Cardiac septum (tissue), 1 donor: ENCODE measurements at places on chromosomes 16 and 17.

DNA sequence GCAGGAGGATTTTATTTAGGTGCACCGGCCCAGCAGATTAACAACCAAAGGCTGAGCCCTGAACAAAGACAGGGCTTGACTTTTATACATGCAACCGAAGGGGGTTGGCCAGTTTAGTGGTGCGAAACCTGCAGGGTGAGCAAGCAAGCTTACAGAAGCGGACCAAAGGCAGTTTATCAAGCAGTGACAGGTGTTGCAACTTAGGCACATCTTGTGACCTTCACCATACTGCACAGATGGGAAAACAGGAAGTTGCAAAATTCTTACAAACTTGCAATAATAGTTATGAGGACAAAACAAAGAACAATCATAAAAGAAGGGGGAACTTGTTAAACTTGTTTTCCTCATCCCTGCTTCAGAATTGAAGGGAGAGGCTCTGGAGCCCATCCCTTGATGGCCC is 1265.1 kb downstream of the CDH8 start:
- no peak for DNase-seq

- DNase-seq, result peak; percentile 67
Observed at GRCh38 chr17:79985361-79985942, 50.2 kb downstream of the TBC1D16 start.

DNA sequence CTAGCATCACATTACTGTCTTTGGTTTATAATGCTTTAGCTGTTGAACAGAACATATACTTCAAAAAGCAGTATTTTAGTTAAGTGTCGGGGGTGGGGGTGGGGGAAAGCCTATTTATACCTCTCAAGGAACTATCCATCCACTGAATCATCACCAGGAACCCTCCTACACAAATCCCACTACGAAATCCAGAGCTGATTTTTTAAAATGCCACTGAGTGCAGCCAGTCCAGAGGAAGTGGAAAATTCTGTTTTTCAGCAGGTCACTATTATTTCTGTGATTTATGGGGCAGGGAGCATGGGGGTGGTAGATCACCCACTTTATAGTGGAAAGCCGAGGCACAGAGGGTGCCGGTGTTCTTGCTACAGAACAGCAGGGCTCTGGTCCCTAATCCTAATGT is 284.1 kb downstream of the SOX9 start:
- no peak for DNase-seq

DNA sequence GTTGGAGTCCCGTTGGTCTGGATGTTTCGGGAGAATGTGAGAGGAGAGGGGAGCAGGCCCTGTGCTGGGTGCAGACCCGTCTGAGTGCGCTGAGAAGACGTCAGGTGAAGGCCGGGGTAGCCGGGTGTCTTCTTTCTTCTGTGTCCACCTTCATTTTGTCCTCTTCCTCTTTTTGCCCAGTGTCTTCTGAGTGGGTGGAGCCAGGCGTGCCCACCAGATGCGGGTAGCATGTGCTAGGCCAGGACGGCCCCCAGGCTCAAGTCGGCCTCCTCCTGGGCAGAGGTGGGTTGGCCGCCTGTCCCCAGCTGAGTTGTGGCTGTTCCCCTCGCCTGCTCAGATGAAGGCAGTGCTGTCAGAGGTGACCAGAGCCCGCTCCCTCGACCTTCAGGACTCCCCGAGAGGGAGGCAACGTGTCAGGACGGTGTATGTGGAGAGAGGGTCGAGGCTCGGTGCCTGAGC is 3.5 kb downstream of the METRNL start:
- DNase-seq, result no peak

DNA sequence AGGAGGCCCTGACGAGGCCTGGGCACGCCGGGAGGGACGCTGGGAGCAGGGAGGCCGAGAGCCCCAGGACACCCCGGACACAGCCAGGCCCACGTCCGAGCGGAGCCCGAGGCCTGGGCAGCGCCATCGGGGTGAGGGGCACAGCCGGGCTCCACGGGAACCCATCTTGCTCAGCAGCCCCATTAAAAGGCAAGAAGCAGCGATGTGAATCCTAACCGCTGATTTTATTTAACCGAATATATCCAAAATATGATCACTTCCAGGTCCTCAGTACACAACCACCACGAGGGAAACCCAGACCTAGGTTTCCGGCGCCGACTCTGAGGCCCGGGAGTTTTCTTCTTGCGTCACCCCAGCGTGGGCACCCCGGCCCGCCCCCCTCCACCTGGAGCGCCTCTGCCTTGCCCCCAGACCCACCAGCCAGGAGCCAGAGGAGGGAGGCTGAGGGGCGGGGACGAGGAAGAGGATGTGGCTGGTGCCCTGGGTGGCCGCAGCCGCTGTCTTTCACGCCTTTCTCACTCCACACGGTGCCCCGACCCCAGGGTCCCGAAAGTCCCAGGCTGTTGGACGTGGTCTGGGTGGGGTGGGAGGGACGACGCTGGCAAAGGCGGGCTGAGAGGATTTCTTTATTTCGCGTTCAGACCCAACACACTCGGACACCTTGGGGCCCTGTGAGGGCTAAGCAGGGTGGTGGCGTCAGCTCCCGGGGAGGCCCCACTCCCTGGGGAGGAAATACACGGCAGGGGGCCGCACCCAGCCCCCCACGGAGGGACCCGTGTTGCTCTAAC is 568 bp upstream of the CCDC154 start:
- DNase-seq, result no peak

DNA sequence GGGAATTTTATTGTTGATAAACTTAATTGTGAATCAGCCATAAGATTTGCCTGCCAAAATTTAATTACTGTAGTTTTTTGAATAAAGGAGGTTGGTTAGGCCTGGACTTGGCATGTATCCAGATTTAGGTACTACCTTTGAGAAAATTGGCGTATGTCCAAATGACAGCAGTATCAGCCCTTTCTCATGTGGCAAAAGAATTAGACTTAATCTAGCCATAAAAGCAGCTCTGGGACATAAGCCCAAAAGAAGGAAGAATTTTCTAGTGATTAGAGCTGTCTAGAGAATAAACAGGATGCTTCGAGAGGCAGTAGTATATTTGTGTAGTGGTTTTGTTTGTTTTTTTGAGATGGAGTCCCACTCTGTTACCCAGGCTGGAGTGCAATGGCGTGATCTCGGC is 27.7 kb downstream of the PPM1E start:
- DNase-seq, result no peak

- no peak for DNase-seq
Observed at GRCh38 chr16:76511203-76511602, 234.0 kb downstream of the CNTNAP4 start.

DNA sequence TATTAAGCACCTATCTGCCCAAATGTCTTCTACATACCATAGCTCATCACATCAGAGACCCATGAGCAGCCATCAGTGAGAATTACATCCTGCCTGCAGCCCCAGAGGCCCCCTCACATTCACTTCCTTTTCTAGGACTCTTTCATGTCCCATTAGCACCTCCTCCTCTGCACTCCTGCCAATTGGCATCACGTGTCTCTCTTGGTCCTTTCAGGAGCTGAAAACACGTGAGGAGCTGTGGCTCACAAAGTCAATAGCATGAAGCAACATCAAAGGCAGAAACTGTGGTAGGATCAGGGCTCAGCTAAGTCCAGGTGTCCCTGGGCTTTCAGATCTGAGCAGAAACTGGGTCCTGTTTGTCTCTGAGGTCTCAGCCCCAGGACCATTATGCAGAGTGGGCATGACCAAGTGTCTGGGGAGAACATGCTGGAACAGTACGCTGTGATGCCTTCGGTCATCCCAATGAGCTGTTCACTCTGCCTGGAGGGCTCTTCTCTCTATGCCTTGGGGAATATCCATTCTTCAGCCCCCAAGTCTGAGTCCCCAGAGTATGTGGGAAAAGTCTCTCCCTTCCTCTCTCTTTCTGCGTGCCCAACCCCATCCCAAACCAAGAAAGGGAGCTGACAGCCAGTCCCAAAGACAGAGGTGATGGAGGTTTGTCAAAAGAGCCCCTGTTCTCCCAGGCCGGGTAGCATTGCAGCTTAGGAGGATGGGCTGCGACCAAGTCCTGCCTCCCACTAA is 457.0 kb upstream of the CDH5 start:
- DNase-seq, result no peak

DNA sequence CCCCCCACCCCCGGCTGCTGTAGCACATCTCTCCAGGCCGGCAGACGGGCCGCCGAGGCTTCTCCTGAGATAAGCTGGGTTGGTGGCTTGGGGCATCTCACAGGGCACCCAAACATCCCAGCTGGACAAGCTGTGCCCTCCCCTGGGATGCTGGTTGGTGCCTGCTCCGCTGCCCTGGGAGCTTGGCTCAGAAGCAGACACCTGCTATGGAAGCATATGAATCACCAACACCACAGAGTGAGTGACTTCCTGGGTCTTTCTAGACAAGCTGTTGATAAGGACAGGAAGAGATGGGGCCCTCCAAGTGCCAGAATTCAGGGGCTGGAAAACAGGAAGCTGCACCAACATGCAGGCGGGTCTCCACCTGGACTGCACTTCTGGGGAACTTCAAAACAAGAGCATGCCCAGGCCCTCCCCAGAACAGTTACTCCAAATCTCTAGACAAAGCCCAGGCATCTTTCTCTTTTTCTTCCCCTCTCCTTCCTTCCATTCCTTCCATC is 13.7 kb downstream of the C16orf95 start:
- peak; percentile 50 for DNase-seq

DNA sequence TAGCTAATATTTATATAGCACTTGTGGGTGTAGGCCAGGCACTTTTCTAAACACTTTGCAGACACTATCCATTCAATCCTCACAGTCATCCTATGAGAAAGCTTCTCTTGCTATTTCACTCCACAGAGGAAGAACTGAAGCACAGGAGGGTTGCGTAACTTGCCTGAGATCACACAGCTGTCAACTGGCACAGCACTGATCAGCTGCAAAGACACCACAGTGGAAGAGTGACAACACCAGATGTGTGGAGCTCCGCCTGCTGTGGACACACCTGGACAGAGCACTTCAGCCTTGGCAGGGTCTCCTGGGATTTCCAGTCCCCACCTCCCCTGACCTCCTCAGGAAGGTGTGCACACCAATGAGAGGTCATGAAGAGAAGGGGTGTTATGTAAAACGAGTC is 13.3 kb upstream of the CNEP1R1 start:
- no peak for DNase-seq

- DNase-seq, result peak; percentile 31
Observed at GRCh38 chr17:290626-291025, 62.0 kb downstream of the RPH3AL start.

DNA sequence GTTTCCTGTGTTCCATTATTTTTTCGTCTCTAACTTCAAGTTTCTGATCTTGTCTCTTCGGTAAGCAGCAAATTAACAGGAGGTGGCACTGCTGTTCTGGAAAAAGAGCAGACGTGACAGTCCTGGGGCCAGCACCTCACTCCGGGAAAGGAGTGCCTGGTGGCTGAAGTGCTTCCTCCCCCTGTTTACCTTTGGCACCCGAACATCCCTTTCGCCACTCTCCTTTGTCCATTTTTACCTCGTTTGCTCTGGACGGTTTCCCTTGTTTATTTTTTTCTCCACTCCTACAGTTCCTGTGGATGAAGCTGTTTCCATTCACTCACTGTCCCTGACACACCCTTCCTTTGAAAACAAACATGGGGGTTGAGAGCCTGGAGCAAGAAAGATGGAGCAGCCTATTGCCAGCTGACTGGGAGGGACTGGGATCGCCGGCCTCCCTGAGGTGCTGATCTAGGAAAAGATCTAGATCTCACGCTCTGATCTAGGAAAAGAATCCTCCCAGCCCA is 12.6 kb downstream of the SAP30BP start:
- no peak for DNase-seq

DNA sequence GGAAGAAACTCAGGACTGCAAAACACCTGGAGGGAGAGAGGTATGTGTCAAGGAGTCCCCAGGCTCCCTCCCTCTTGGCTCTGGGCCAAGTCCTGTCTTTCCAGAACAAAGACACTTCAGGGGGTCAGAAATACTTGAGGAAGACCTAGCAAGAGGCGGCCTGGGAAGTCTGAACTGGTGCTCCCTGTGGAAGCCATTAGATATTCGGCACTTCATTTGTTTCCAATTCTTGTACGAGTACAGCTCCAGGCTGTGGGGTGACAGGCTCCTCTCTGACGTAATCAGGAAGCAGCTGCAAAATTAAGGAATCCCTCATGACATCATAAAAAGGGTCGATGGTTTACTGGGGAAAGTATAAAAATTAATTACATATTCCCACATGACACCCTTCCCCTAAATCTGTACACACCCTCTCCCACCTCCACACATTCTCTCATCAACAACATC is 108.7 kb downstream of the SMG6 start:
- no peak for DNase-seq

- DNase-seq, result no peak
Observed at GRCh38 chr16:13348416-13348815, 447.0 kb downstream of the SHISA9 start.

GRCh38 chr17:36643086-36643685 is 41.8 kb downstream of the MRM1 start:
- no peak for DNase-seq

DNA sequence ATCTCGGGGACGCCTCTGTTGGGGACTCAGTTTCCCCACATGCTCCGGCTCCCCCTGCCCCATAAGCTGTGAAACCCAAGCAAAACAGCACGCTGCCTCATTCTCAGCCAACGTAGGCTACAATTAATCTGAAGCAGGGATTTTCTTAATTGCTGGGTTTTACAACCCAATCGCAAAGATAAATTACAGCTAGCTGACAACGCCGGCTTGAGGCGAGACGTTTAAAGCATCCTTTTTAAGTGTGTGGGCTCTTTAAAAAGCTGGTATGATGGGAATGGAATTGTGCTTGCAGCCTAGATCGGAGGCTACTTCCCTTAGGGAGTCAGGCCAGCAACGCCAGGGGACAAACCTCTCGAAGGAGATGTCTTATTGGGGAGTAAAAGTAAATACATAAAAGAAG is 185.3 kb downstream of the ZNF423 start:
- no peak for DNase-seq

DNA sequence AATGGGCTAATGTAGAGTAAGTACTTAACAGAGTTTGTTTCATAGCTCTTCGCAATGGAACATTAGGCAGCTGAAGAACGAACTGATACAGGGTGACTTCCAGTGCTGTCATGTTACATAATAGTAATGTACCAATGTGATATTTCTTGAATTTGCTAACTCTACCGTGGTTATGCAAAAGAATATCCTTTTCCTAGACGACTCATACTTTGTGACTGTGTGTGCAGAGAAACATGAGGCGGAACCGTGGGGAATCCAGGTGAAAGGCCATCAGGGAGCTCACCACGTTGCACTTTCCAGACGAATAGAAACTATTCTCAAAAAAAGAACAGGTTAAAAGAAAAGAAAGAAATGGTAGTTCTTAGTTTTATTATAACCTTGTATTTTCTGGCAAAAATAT is 13.2 kb downstream of the NOB1 start:
- DNase-seq, result no peak

- DNase-seq, result no peak
Observed at GRCh38 chr16:102060-102855, 24.2 kb downstream of the MPG start.

GRCh38 chr16:85619101-85619891 is 6.2 kb downstream of the GSE1 start:
- no peak for DNase-seq

- DNase-seq, result no peak
Observed at GRCh38 chr16:14362774-14363371, 267.2 kb downstream of the PARN start.
